Globus pallidus (tissue), 1 donor: ENCODE measurements at places on chromosomes 7 and 10.

- no peak for DNase-seq
These were observed 228.0 kb downstream of the EXOC4 start for GRCh38 chr7:133480868-133481267.

DNA sequence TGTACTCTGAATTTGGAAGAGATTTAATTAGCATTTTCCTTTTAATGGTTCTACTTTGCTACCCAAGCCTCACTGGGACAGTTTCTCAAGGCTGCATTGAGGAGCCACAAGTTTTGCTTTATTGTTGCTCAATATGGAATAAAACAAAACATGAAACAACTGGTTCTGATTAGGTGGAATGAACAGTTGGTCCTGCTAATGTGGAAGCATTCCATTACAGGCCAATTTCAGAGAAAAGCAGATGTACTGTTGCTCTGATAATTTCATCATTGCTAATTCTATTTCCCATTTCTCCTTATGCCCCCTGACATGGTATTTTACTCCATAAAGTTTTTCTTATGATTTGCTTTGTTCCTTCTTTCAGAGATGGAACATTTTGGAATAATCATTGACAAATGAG lies 66.0 kb upstream of the PAPSS2 start:
- DNase-seq, result no peak

GRCh38 chr10:118485641-118486040 lies 109.8 kb downstream of the PRLHR start:
- DNase-seq, result no peak

DNA sequence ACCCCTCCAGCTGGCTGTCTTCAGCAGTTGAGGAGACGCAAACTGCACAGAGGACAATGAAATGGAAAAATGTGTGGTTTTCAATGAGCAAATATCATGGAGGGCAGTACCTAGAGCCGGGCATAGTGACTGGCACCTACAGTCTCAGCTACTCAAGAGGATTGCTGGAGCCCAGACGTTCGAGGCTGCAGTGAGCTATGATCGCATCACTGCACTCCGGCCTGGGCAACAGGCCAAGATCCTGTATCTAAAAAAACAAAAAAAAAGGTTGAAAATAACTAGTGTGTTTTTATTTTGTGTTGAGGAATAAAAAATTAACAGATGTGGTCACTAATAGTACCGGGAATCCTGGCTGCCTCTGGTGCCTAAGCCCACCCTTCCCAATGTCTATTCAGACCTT lies 345.5 kb downstream of the GALNT17 start:
- no peak for DNase-seq

GRCh38 chr10:103921750-103922195 lies 3.8 kb upstream of the STN1 start:
- DNase-seq, result peak; percentile 72

- peak; percentile 31 for DNase-seq
These were observed 236.4 kb upstream of the GPR26 start for GRCh38 chr10:123429706-123430221.

GRCh38 chr10:74058658-74059057 lies 60.7 kb downstream of the VCL start:
- no peak for DNase-seq

DNA sequence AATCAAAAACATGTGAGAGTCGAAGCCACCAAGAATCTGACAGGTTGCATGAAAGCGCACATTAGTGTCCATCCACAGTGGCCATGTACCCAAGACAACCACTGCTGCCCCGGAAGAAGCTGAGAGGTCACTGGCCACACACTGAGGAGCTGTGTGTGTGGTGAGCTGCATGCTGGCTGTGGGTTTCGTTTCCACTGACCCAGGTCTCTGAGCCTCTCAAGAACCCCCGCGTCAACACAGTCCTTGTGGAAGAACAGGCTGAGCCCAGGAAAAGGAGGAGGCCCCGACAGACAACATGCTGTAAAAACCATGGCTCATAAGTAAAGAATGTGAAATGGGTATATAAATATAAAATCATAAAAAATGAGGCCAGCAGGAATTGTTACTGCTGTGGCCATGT lies 8.2 kb downstream of the VIPR2 start:
- DNase-seq, result no peak

DNA sequence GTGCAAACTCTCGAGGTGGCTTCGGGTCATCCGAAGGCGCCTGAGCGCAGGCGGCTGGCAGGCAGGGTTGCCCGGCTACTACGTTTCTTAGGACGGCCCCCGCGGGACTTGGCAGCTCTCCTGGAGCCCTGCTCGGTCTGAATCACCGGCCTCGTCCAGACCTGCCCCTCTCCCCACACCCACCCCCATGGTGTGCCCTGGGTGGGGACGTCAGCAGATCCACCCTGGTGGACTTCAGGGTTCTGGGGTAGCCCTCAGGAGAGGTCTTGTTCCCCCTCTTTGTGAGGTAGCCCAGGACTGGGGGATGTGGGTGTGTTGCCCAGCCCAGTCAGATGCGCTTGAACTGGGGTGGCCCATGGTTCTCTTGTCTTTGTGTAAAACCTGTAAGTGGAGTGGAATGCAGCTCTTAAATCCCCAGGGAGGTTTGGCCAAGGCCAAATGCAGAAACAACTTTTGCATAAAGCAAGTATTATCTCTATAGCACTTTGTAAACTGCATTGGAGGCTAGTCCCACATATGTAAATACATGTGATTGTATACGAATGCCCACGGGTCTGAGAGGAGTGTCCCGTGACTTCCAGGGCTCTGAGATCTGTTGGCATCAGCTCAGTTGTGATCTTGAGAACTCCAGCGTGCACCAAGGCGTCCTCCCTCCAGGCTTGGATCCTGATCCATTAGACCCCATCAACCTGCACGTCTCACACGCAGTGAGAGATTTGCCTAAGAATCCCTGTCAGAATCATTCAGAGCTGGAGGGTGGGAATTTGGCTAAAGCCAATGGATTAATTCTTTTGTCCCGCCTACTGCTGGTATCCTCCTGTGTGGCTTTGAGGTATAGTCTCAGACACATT lies 1.8 kb downstream of the PFKFB3 start:
- DNase-seq, result peak; percentile 51

- no peak for DNase-seq
These were observed 48.4 kb downstream of the GRID2IP start for GRCh38 chr7:6502886-6503285.

GRCh38 chr10:87803831-87804230 lies 14.2 kb downstream of the ATAD1 start:
- no peak for DNase-seq

DNA sequence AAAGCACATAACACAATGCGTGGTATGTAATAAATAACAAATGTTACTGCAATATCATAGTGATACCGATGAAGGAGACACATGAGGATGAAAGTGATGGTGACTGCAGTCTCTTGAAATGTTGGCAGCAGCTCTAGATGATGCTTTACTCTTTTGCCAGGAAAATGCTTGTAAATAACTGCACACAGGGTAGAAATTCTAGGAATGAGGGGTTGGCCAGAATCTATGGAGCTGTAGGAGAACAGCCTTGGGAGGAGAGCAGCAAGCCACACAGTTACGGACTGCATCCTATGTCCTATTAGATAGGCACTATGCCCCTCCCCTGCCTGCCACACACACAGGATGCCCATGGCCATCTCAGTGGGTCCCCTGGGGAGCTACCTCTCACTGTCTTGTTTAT lies 97.6 kb upstream of the GSDME start:
- no peak for DNase-seq

- no peak for DNase-seq
These were observed 62.0 kb downstream of the SKIDA1 start for GRCh38 chr10:21463436-21463835.

DNA sequence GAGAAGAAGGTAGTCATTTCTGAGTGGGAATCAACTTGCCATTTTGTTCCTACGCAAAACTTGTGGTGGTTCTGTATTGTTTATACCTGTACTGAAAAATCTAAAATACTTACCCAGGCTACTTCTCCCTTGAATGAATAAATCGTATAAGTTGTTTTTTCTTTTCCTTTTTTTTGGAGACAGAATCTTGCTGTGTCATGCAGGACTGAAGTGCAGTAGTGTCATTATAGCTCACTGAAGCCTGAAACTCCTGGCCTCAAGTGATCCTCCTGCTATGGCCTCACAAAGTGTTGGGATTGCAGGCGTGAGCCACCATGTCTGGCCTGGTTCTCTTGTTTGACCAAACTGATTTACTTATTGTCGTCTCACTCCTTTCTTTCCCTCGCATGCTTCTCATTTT lies 27.9 kb downstream of the LUC7L2 start:
- no peak for DNase-seq

DNA sequence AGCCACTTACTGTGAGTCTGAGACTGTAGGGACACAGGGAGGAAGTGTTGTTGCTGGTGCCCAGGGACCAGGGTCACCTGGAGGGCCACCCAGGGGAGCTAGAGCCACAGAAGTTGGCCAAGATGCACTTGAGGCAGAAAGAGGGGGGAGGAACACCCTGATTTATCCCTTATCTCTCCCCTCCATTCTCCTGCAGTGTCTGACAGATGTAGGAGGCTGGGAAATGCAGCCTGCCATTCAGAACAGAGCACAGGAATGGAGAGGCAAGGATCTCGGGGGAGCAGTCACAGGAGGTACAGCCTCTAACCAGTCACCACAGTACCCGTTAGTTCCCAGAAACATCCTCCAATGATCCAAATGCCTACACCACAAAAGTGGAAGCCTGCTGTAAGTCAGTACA lies 118.4 kb upstream of the SLC26A5 start:
- no peak for DNase-seq

DNA sequence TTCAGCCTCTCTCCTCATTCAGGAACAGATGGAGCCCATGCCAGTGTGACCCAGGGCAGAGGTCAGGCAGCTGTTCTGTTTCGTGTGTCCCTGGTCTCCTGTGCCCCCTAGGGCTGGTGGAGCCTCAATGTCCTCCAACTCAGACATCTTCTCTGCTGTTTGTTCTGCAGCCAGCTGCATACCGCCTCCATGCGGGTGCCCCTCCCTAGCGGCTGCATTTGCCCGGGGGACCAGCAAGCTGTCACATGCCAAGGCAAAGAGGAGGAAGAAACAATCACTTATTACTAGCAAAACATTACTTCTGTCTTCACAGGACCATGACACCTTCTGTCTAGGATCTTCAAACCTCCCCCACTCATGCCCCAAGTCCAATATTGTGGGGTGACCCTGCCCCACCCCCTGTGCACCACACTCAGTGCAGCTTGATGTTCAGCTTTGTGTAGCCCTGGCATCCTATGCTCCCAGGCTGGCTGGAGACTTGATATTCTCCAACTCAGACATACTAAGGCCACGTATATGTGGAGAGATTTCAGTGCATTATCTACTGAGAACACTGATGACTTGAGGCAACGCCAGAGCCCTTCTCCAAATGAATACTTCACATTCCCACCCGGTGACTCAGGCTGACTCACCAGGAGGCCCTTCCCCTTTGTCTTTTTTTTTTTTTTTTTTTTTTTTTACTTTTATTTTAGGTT lies 188.9 kb downstream of the SKIDA1 start:
- DNase-seq, result no peak

DNA sequence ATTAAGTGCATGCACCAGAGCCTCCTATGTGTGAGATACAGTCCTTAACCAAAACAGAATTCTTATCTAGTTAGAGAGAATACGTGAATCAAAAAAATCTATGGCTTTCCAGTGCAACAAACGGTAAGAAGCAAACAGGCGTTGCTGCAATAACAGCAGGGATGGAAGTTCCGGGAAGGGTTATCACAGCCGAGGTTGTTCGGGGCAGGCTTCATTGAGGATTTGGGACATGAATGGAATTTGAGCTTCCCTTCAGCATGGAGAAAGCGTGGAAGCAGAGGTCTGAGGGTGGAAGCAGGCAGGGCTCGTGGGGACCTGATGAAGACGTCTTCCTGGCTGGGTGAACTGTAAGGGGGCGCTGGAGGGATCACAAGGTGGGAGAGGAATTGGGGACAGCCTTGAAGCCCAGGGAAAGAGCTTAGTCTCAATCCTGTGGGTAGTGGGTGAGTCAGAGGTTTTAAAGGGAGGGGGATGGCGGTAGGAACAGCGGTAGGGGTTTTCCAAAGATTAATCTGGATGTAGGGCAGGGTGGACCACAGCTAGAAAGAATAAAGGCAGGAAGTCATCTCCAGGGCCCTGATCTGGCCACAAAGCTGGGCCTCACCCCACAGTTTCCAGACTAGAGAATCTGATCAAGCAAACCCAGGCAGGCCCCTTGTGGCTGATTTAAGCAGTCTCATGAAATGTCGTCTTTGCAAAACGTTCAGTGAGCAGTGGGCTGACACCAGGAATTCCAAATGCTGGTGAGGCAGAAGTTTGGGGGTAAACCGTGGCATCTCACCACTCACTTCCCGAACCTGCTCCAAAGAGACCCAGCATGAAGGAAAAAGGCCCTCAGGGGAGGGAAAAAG lies 65.1 kb downstream of the CALML3 start:
- DNase-seq, result no peak

DNA sequence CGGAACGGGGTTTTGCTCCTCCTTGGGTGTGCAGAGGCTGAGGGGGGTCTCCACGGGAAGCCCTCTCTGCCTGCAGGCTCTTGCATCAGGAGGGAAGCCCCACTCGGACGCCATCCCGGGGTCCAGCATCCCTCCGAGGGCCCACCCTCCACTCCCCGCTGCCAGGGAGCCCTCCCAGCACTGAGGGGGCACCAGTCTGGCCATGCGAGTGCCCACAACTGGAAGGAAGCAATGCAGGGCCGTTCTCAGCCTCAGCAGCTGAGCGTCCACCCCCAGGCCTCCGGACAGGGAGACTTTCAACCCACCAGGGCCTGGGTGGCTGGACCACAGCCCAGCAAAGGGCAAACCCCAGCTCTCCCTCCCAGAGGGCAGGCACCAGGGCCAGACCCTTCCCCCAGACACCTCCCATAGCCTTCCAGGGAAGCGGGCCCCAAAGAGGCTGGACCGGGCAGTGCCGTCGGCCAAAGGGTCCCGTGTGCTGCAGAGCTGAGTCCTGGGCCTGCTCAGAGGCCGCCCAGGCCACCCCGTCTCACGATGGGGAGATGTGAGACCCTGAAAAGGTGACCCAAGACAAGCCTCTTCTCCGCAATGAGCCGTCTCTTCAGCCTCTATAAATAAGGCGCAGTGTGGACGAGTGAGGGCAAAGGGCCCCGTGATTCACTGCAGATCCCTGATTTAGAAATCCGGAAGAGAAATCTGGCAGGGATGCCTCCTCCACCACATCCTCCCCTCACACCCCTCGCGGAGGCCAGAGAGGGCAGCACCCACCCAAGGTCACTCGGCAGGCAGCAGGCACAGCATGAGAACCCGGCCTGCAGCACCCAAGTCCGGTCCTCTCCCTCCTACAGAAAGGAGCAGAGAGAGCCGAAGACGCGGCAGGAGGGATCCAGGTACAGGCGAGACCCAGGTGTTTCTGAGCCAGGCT lies 81.9 kb upstream of the DNAAF5 start:
- DNase-seq, result no peak

- no peak for DNase-seq
These were observed 167.7 kb upstream of the ADO start for GRCh38 chr10:62636825-62637248.

DNA sequence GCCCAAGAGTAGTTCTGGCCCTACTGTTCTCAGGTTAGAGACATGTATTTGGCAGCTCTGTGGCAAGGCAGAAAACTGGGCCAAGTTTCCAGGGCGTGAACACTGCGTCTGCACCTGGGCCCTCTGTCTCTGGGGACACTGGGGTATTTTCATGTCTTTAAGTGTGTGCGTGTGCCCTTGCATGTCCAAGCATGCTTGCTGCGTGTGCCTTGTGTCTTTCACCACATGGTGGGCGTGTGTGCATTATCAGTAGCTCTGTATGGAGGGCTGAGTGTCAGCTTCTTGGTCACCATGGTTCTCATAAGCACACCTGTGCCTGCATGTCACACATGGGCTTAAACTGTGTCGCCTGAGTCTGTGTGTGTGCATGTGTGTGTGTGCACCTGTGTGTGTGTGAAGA lies 69.3 kb downstream of the HIPK2 start:
- no peak for DNase-seq
